ENCODE measurements at places on chromosomes 13 and 19.

DNA sequence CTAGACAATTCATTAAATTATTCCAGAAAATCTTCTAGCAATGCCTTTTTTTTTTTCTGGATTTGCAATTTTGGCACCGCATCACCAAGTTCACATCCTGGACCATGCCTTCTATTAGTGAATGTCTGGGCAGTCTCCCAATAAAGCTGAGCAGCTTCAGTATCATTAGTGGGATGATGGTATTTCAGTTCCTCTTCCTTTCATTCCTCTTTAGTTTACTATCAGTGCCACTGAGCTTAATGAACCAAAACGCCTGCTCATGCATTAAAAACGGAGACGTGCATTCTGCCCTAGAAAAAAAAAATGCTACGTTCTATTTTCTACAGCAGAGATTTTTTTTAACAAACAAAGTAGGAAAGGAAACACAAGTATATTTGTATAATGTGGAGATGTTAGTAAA lies 343.0 kb downstream of the PCDH9 start:
- no peak for DNase-seq

DNA sequence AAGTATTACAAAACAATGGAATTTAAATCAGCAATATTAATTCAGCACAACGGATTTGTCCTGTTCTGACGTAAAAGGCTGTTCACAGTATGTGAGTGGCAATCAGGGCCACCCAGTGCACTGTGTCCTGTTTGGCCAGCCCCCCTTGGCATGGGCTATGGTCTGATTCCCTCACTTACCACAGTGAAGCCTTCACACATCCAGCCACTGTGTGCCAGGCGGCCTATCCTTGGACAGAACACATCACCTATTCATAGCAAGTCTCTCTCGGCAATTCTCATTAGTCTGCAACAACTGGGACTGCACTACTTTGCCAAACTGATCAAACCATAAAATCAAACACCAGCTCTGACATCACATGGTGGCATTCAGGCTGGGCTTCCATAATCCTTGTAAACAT lies 221.5 kb upstream of the TSHZ3 start:
- no peak for DNase-seq

DNA sequence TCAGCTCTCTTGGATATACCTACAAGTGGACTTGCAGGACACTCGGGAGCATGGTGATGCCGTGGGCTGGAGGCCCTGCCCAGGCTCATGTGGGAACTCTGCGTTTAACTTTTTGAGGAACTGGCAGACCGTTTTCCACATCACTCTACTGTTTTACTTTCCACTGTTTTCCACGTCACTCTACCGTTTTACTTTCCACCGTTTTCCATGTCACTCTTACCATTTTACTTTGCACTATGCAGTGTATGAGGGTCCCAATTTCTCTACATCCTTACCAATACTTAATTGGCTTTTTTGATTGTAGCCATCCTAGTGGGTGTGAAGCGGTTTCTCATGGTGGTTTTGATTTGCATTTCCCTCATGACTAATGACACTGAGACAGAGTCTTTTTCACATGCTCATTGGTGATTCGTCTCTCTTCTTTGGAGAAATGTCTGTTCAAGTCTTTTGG lies 40.5 kb downstream of the GATAD2A start:
- DNase-seq = no peak

DNA sequence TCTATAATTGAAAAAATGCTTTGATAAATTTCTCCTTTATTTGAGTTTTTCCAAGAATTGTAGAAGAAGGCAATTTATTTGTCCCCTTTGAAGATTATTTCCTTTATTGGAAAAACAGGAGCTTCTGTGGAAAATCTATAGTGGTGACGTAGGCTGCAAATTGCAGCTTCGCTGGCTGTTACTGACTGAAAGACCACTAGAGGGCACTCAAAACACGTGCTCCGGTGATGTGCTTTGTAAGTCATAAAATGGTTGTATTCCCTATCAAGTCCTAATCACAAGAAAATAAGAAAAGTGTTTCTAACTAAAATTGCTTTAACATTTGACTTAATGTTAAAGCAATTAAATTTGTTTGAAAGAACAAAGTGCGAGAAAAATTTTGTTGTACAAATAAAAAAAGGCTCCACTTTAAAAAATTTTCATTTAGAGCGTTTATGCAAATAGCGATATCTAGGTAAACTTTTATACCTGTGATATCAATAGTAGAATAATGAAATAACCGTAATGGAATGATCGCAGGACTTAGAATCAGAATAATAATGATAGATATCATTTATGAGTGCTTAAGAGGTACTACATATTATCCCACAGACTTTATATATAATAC lies 638.2 kb upstream of the SPRY2 start:
- DNase-seq = no peak

GRCh38 chr19:34598217-34599155 lies 78.5 kb downstream of the SCGB2B2 start:
- DNase-seq = no peak

DNA sequence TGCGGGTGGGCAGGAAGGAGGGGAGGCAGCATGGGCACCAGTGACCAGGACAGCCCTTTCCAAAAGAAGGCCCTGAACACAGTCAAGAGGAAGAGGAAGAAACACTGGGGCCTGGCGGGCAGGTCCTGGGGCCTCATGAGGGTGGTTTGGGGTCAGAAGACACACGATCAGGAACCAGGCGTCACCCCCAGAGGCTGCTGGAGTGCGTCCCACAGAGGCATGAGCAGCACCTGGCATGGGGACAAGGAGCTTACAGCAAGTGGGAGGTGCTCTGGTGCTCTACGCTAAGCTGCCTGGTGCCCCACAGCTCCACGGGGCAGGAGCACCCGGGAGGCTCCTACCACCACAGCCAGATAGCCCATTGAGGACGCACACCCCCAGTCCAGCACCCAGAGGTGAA lies 20.0 kb downstream of the ELL start:
- DNase-seq = no peak

DNA sequence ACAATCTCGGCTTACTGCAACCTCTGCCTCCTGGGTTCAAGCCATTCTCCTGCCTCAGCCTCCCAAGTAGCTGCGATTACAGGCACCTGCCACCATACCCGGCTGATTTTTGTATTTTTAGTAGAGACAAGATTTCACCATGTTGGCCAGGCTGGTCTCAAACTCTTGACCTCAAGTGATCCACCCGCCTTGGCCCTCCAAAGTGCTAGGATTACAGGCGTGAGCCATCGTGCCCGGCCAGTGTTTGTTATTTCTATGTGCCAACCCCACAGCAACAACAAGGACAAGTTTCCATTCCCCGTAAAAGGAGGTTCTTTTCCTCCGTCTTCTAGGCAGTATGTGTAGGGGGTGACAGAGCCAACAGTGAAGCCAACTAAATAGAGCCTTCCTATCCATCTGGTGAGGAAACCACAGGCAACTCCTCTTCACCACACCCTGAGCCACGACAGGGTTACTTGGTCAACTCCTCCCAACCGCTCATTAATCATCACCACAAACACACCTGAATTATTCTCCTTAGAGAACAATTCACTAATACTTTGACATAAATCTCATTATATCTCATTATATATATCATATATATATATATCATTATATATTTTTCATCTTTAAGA lies 25.5 kb downstream of the FOXO1 start:
- DNase-seq = no peak

DNA sequence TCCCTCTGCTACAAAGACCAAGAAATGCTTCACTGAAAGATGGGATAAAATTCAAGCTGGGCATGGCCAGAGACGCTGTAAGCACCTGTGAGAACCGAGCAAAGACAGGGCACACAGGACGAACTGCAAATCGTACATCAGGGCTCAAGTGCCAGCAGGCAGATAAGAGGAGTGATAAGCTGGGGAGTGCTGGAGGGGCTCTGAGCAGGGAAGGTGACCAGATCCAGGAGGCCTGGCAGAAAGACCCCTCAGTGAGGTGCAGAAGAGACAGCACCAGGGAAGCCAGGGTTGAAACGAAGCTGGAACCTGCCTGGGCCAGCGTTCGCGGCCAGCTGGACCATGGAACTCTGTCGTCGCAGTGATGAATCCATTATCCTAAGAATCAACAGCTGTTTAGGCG lies 10.2 kb downstream of the RAB20 start:
- DNase-seq = no peak

DNA sequence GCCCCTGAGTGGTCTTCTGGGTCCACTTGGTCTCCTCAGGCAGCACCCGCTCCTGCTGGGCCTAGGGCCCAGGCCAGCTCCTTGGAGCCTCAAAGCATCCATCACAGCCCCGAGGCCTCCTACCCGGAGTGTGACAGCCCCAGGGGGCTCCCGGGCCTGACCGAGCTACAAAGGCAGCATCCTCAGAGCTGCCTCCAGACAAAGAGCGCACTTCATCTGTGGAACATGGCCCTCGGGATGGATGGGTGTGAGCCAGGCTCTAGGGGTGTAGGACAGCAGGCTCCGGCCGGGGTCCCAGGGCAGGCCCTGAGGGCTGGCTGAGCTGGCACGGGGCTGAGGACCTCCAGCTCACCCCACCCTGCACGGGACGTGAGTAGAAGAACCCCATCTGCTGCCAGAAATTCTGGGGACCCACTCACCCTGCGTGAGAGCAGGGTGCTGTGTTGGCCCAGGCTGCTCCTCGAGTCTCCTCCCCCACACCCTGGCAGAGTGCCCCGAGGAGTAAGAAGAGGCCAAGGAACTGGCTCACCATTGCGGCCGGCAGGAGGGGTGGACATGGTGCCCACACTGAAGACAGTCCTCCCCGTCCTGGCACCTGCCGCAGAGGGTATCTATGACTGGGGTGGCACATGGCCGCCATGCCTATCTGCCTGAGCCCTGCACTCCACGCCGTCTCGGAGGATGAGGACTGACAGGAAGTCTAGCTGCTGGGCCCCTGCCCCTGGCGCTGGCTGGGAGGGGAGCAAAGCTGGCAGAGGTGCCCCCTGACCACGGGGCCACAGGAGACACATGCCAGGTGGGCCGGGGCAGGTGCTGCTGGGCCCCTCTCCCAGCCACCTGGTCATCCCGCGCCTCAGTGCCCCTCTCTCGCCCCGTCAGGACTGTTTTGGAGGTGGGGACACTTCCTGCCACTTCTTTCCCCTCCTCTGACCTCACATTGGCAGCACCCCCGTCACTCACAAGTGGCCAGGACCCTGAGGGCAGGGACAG lies 22.3 kb downstream of the CEBPG start:
- no peak for DNase-seq

GRCh38 chr13:37097076-37097475 lies 8.4 kb downstream of the CSNK1A1L start:
- no peak for DNase-seq

GRCh38 chr13:69050696-69051095 lies 1056.9 kb upstream of the ATXN8OS start:
- no peak for DNase-seq

GRCh38 chr13:28438067-28438466 lies 56.9 kb downstream of the FLT1 start:
- no peak for DNase-seq

DNA sequence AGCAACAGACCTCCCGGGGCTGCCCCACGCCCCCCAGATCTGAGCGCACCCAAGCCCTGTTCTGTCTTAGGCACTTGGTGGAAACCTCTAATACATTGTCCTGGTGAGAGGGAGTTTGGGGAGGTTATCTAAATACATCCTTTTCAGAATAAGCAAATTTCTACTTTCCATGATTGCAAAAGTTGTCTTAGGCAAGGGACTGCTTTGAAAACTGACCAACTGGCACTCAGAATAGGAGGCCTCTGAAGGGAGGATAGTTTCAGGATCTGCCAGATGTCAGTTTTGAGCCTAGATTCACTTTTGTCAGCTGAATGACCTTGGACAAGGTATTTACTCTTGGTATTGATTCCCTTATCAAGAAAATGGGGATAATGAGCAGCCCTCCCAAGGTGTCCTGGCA lies 11.8 kb downstream of the SERP2 start:
- no peak for DNase-seq

Measured in activated T-helper 2 cell treated with anti-CD3 and anti-CD28 coated beads, Interferon-gamma antibody, Interleukin-2, Interleukin-4, amounts not matched to agents 10 μg/mL and 5 μg/mL and 100 μg/mL, durations not matched to agents 14 hours and 24 hours and 36 hours (primary cell).